ENCODE measurements at places on chromosomes 7 and 10.

DNA sequence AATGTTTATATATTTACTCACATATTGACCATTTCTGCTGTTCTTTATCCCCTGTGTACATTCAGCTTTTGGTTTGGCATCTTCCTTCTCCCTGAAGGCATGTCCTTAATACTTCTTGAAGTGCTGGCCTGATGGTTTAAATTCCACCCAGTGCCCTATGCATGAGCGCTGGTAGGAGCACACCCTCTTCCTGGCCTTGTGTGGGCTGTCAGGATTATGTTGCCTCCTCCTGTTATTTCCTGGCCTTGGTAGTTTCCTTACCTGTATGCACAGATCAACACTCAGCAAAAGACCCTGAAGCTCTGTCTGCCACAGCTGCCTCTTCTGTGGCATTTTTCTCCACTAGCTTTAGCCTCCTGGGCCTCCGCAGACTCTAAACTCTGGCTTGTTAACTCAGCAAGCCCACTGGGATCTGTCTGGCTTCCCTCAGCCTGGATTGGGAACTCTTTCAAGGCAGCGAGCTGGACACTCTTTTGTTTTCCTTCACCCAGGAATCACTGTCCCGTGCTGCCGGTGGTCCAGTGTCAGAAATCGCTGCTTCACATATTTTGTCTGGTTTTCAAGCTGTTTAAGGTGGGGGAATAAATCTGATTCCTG lies 595.2 kb downstream of the SDK1 start:
- peak; percentile 59 for DNase-seq

DNA sequence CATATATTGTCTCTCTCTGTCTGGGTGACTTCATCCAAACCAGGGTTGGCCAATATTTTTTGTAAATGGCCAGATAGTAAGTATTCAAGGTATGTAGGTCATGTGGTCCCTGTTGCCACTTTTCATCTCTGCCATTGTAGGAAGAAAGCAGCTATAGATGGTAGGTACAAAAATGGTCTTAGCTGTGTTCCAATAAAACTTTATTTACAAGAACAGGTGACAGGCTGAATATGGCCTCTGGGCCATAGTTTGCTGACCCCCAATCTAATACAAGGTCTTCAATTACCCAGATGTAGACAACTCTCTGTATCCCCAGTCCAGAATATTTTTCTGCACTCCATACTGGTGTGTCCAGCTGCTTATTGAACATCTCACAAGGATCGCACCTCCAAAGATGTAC lies 166.2 kb upstream of the FZD8 start:
- no peak for DNase-seq

DNA sequence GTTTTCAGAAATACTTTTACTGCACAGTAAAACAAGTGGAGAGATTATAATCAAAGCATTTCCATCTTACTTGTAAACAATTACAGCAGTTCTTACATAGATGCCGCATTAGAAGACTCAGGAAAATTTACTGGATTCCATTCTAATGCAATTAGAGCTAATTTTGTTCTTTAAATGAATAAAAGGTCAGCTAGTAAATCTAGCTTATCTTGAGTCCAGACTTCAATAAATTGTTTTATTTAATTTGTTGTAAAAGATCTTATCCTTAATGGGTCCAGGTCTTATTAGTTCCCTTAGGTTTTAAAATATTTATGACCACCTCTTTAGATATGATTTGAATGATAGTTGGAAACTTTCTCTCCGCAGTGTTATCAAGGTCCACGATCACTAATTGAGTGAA lies 70.2 kb upstream of the GATA3 start:
- DNase-seq: no peak

- no peak for DNase-seq
Observed at GRCh38 chr7:29096446-29096730, 49.9 kb downstream of the CPVL start.

GRCh38 chr7:113404245-113404644 lies 285.9 kb upstream of the SMIM30 start:
- DNase-seq: no peak

GRCh38 chr10:72275351-72276012 lies 1.8 kb downstream of the DDIT4 start:
- no peak for DNase-seq

Data from DMS79 treated with DMSO at 0.1 percent for 48 hours (cell line).